Effector memory CD4-positive, alpha-beta T cell (primary cell): ENCODE measurements at places on chromosomes 11 and 22.

- no peaks in the 10 kb centered on the region for H3K36me3 ChIP-seq
- H3K27ac ChIP-seq, result no peak overlapping the region
- H3K4me1 ChIP-seq, result no peaks in the 10 kb centered on the region
- no peaks in the 10 kb centered on the region for H3K27me3 ChIP-seq
- no peak overlapping the region for H3K4me3 ChIP-seq
Measured at GRCh38 chr11:15967166-15967565, 389.2 kb downstream of the SOX6 start.

DNA sequence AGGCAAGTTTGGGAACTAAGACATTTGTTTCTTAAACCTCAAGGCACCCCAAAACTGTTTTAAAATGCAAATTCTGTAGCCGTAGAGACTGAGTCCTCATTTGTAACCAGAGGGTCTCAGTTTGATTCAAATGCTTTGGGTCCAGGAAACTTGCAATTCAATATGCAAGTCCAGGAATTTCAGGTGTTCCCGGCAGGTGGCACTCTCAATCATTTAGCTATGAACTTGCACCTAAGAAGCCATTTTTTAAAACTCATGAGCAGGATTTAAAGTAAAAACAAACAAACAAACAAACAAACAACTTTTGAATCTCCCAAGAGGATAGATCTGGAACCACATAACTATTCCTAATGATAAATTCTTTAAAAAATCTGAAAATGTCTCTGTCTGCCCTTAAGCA, 8.7 kb upstream of the ABTB2 start:
- H3K4me1 ChIP-seq, result no peaks in the 10 kb centered on the region
- H3K27ac ChIP-seq, result no peak overlapping the region
- H3K4me3 ChIP-seq, result no peak overlapping the region
- no peaks in the 10 kb centered on the region for H3K36me3 ChIP-seq

- H3K4me1 ChIP-seq, result no peaks in the 10 kb centered on the region
- H3K36me3 ChIP-seq, result no peaks in the 10 kb centered on the region
- no peaks in the 10 kb centered on the region for H3K27me3 ChIP-seq
- H3K4me3 ChIP-seq, result no peak overlapping the region
- no peak overlapping the region for H3K27ac ChIP-seq
- no peak for DNase-seq
Measured at GRCh38 chr11:69425895-69426544, 55.4 kb upstream of the LINC01488 start.

DNA sequence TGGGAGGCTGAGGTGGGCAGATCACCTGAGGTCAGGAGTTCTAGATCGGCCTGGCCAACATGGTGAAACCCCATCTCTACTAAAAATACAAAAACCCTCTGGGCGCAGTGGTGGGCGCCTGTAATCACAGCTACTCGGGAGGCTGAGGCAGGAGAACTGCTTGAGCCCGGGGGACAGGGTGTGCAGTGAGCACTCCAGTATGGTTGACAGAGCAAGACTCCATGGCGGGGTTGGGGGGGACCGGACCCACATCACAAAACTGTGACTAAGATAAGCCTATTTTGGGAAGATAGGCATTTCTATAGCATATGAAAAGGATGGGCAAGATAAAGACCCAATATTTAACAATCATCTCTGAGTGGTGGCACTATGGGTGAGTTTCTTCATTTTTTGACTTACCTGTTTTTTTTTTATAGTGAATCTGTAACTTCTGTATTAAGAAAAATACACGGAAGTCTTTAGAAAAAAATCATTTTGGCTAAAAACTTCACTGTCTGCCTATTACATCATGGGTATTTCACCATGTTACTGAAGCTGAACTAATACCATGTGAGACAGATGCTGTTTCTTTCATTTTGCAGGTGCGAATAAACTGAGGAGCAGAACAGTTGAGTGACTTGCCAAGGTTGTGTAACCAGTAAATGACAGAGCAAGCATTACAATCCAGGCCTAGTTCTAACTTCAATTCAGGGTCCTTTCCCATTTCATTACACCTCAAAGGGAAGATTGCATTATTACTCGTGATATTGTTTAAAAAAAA, 2.5 kb downstream of the CELF1 start:
- peak overlapping the region; percentile 83 for H3K27ac ChIP-seq
- no peaks in the 10 kb centered on the region for H3K27me3 ChIP-seq
- DNase-seq, result no peak
- H3K4me1 ChIP-seq, result peaks cover 14% of the 10 kb centered on the region
- H3K36me3 ChIP-seq, result no peaks in the 10 kb centered on the region

DNA sequence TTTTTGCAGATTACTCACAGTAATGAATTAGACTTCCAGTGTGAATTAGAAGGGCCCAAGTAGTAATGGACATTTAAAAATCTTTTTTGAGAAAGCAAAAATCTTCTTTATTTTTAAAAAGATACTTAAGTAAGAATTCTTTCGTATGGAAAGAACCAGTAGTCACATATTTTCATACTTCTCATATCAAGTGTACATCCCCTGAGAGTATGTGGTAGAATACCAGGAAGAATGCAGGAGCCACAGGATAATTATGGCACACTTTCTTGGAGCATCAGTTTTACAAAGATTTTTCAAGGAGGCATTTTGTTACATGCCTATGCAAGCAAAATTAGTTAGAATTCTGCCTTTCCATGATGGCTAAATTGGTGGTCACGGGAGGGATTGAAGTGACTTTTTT, 28.1 kb downstream of the POLD3 start:
- no peak overlapping the region for H3K27ac ChIP-seq
- peaks cover 17% of the 10 kb centered on the region for H3K36me3 ChIP-seq
- no peaks in the 10 kb centered on the region for H3K4me1 ChIP-seq
- no peak overlapping the region for H3K4me3 ChIP-seq

GRCh38 chr11:74024261-74025029, 15.6 kb upstream of the UCP3 start:
- no peaks in the 10 kb centered on the region for H3K36me3 ChIP-seq
- H3K27me3 ChIP-seq, result no peaks in the 10 kb centered on the region
- no peak for DNase-seq
- H3K4me1 ChIP-seq, result peaks cover 22% of the 10 kb centered on the region

DNA sequence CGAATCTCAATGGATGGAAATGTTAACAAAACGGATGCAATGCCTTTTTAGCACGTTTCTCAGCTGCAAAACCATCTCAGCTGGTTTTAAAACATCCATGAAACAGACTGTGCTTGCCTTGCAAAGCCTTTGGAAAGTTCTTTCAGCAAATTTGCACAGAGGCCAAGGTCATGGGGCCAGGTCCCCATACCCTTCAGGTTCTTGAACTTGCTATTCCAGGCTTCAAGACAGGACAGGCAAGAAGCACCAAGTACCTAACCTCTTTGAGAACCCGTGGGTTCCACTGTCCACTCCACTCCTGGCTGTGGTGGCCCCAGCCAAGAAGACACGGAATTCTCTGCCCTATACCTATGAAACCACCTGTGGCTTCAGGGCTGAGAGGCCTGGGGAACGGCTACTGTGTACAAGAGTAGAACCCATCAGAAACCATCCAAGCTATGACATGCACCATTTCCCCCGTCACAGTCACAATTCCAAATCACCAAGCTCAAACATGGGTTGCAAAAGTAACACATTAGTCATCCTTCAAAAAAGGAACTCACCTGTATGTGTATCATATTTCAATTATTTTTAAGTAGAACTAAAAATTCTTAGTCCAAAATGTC, 17.0 kb downstream of the TNKS1BP1 start:
- H3K4me3 ChIP-seq, result no peak overlapping the region
- H3K36me3 ChIP-seq, result no peaks in the 10 kb centered on the region
- peaks cover 7% of the 10 kb centered on the region for H3K4me1 ChIP-seq
- no peaks in the 10 kb centered on the region for H3K27me3 ChIP-seq
